ENCODE measurements at places on chromosomes 12 and 14.
A peak's percentile ranks its signal among the peaks of the same experiment; 100 is the strongest.

DNA sequence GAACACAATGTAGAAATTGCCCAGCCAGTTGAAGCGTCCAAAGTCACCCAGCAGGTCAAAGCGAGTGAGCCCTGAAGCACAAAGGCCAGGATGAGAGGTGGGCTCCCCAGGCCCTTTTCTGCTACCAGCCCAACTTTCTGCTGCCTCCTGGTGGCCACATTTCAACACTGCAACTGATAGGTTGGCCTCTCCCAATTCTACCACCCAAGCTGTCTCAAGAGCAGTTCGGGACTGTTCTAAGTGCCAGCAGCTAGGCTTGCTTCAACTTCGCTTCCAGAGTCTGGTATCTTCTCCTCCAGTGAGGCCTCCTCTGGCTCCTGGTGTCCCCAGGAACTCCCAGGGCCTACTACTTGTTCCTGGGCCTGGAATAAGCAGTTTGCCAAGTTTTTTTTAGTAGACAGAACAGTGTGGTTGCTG lies 3.4 kb upstream of the DHH start:
- DNase-seq: peak; percentile 12

GRCh38 chr14:79318371-79318770 lies 892.9 kb downstream of the DIO2 start:
- DNase-seq: no peak

GRCh38 chr12:26768611-26769603 lies 64.1 kb downstream of the ITPR2 start:
- no peak for DNase-seq

- no peak for DNase-seq
These were observed 19.6 kb downstream of the ACVR1B start for GRCh38 chr12:51970904-51971646.

DNA sequence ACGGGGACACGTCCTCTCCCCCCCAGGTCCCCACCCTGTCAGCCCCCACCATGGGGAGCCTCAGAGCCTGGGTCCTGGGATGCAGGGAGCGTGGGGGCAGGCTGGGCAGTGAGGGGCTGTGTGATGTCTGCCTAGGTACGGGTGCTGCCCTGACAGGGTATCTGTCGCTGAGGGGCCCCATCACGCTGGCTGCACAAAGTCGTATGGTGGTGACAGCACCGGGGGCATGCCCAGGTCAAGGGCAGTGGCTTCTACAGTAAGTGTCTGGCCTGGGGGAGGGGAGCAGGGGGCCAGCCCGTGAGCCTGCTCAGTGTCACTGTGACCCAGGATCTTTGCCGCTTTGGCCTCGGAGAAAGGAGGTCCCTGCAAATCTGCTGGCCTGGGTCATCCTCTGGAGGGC lies 23.3 kb downstream of the PAPLN start:
- no peak for DNase-seq
